ENCODE measurements at places on chromosomes 7 and 10.

GRCh38 chr10:128097783-128098182, 28.4 kb downstream of the MKI67 start:
- no peak for DNase-seq

DNA sequence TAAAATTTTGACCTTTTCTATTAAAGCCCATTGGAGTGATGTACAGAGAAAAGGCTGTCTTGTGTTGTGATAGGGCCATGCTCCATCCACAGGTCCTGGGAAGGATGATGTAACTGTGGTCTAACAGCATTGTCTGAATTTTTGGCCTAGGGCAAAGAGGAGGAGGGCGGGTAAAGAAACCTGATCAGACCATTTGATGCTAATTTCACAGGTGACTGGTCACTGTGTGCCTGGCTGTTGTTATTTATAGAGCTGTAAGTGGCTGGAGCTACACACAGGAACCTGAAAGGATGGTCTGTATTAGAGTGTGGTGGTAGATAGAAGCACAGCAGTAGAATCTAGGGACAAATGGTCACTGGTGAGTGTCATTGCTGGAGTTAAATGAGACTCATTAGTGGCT, 182.1 kb downstream of the AUTS2 start:
- no peak for DNase-seq

DNA sequence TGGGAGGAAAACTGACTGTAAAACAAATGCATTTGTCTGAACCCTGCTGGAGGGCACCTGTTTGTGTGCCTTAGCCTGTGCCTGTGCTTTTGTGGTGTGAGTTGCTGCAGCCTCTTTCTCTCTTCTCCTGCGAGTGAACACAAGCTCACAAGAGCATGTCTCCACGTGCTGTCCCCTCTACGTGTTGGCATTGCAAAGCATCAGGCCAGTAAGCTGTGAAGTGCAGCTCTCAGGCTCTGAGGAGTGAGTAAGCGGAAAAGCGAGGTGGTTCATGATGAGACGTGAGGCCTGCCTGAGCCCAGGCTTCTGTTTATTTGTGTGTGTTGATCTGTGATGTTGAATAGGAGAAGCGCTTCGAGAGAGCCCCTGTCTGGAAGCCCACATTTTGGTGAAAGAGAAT, 85.6 kb upstream of the PDCD4 start:
- DNase-seq: no peak

GRCh38 chr10:88901206-88901983, 21.4 kb downstream of the STAMBPL1 start:
- no peak for DNase-seq

DNA sequence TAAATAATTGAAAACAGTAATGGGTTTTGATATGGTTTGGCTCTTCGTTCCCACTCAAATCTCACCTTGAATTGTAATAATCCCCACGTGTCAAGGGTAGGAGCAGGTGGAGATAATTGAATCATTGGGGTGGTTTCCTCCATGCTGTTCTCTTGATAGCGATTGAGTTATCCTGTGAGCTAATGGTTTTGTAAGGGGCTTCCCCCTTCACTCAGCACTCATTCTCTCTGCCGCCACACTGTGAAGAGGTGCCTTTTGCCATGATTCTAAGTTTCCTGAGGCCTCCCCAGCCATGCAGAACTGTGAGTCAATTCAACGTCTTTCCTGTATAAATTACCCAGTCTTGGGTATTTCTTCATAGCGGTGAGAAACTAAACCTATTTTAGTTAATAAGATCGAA, 551.7 kb upstream of the POT1 start:
- DNase-seq: no peak

DNA sequence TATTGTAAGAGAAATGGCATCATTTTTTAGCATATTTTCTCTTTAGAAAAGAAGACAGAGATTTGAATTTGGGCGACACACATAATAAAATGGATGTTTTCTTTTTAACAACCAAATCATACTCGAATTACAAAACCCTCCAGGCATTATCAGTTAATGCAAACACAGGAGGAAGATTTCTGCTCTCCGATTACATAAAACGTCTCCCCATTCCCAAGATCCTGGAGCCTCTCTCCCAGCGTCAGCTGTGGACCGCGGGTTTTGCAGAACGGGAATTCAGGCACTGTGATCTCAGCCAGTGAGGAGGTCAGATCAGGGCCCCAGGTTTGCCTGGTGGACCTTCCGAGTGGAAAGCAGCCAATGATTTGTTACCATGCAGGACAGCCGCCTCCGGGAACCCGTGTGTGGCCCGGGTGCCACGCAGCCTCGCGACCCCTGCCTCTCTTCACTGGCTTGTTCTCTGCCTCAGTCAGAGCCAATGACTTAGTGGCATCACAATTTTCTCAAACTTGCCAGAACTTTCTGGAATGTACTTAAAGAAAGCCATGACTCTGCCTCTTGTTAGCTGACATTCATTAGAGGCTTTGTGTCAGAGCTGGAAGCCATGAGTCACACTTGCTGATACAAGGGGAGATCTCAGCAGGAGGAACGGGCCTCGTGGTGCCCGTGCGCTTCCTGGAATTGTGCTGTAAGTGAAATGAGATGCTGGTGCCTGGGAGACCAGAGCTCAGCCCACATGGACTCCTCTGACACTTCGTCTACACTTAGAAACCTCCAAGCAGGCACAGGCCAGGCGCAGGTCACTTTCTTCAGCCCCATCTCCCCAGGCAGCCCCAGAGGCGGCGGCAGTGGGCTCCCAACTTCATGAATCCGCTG, 246.1 kb downstream of the KLF6 start:
- DNase-seq: no peak

- peak; percentile 46 for DNase-seq
Observed at GRCh38 chr10:103451831-103452505, at the start of gene CALHM2. Gene CALHM2 (minus strand): TSS chr10:103452370. CDS start chr10:103449941, 2,429 bp downstream.

DNA sequence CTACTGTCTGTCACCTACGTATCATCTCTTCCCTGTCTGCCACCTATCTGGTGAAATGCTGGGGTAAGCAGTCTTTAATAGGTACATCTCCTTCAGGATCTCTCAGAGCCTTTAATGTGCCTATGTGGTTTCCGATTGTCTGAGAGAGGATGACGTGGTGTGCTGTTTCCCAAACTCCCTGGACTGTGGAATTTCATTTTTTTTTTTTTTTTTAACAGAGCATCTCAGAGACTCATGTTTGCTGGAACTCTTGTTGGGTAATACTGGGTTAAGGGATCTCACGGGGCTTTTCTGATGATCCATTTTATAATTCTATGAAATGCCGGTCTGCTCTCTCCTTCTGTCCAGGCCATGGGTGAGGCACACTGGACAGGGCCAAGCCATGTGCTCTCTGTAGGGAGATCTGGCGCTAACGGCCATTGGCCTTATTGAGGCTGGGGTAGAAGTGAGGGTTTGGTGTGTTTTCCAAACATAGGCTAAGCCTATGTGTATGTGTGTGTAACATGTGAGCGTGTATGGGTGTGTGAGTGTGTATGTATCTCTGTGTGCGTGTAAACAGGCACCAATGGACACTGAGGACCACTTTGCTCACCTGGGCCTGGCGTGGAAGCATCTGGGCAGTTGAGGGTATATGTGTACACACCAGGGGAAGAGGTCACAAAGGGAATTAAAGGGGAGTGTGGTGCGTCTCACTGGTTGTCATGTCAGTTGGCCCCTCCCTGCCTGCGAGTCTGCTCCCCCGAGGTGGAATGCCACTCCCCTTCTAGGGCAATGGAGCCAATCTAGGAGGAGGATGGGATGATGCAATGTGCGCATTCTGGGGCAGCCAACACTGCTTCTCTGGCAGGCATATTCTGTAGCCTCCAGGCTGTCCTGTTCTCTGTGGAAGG, 7.8 kb downstream of the ADRA2A start:
- DNase-seq: no peak

GRCh38 chr7:28658381-28658780, 246.1 kb downstream of the CREB5 start:
- no peak for DNase-seq

GRCh38 chr7:43767311-43767710, 8.8 kb downstream of the BLVRA start:
- no peak for DNase-seq
